Activated CD4-positive, alpha-beta memory T cell treated with anti-CD3 and anti-CD28 coated beads for 36 hours (primary cell): ENCODE measurements at places on chromosomes 1 and 21.

- DNase-seq = no peak
Measured at GRCh38 chr1:64295561-64295960, 92.1 kb downstream of the UBE2U start.

GRCh38 chr1:59415286-59415850, 118.5 kb downstream of the FGGY start:
- no peak for DNase-seq

DNA sequence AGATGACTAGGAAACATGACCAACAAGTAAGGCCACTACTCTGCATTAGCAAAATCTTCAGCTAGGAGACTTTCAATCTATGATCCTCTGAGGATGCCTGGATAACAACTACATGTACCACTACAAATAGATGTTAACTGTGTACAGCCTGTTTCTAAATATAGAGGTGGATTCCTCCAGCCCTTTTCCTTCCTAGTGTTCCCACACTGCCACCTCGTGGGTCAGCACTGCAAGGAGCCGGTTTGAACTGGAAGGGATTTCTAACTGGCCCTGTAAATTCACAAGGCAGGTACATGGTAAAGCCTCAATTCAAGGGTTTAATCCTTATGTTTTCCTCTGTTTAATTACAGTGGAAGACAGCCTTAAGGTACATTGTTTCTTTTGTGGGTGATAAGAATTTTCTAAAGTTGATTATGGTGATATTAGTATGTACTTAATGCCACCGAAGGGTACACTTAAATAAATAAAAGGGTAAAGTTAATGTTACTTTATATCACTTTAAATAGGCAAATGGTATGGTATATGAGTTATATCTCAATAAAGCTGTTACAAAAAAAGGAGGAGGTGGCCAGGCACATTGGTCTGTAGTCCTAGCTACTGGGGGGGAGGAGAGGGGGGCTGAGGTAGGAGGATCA, 14.4 kb downstream of the SMYD3 start:
- peak; percentile 72 for DNase-seq

- peak; percentile 4 for DNase-seq
Measured at GRCh38 chr1:53069663-53070327, 7.8 kb downstream of the PODN start.
